ENCODE measurements at places on chromosomes 16 and 17.

- no peak for DNase-seq
These were observed 66.4 kb upstream of the SMIM36 start for GRCh38 chr17:55577687-55578086.

DNA sequence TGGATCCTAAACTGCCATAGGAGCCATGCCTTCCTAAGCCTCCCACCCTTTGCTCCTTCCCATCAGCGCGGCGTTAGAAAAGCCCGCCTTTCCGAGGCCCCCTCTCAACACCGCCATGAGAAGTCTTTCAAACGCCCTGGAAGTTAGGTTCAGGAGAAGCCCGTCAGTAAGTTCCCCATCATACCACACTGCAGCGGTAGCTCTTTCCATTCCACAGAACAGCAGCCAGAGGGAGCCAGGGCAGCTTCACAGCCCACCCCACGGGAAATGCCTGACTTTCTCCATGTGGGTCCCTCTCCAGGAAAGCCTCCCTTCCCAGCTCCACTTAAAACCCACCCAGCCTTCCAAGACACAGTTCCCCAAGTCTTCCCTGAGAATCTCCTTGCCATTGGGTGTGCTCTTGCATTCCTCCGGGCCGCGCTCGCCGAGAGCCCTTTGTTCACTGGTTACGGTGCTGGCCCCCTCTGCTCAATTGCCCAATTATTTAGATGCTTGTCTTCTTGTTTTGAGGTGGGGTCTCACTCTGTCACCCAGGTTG is 28.7 kb downstream of the KIAA0513 start:
- DNase-seq, result peak; percentile 76

DNA sequence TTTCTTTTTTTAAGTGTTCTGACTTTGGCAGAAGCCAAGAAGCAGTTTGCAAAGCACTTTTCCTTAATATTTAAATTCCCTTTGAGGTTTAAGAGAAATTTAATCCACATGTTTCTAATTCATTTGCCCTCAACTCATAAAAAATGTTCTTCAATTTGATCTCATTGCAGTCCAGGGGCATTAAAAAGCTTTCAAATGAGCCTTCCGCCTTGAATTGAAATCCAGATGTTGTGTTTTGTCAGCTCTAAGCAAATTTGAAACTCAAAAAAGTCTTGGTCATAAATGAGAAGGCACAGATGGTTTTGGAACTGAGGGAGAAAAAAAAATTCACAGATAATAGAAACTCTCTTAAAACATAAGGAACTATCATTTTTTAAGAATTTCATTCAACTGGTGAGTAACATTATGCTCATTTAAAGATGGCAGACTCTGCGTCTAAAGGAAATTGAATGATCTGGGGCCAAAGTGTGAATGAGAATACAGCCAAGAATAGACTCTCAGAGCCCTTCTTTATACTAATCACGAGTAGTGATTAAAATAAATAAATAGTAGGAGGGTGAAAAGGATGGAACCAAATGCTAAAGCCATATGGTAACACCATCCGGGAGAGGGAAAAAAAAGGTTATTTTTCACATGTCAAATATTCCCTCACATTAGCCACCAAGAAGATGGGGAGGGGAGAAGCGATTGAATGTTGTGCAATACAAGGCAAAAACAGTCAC is 1304.7 kb downstream of the CDH8 start:
- DNase-seq, result peak; percentile 14

GRCh38 chr17:82586576-82587233 is 61.5 kb downstream of the WDR45B start:
- no peak for DNase-seq

DNA sequence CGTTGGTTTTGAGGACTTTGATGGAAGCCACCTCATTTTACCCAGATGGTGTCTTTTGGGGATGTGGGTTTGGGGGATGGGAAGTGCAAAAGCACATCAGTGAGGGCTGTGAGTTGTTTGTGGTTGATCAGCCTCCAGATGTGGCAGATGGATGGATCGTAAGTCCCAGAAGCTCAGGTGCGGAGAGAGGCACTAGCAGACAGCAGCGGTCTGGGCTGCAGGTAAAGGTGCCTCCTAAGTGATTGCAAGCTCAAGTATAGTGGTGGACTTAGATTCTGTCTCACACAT is 18.0 kb downstream of the HS3ST3B1 start:
- DNase-seq, result no peak

DNA sequence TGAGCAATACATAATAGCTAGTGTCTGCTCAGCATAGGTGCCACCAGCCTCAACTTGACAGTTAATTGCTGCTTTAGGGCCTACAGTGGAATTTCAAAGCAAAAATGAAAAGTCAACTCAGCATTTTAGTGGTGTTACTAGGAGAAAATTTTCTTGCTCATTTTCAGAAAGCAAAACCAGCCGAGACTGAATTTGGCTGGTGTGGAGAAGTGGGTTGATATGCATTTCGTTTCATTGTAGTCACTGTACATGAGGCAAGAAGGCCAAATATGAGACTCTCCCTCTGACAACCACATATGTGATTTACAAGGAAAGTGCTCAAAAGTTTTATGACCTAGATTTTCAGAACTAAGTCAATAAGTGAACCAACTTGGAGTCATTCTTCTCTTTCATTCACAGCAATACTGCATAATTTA is 54.0 kb downstream of the DUSP14 start:
- DNase-seq, result no peak

DNA sequence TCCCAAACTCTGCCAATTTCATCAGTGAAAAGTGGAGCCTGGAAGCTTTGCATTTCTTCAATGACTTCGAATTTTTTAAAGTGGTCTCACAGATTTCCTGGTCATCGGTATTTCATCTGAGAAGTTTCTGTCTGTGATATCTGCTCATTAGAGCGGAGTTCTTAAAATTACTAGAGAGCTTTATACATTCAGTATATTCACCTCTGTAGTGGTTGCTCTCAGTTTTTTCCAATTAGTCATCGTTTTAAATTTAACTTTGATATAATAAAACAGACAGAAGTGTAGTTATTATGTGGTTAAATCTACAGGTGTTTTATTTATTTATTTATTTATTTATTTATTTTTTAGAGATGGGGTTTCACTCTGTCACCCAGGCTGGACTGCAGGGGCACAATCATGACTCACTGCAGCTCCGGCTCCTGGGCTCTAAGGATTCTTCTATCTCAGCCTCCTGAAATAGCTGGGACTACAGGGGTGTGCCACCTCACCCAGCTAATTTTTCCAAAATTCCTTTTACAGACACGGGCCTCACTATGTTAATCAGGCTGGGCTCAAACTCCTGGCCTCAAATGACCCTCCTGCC is 16.0 kb downstream of the ARHGAP17 start:
- DNase-seq, result no peak

GRCh38 chr17:14302431-14303099 is 1.7 kb downstream of the HS3ST3B1 start:
- DNase-seq, result peak; percentile 72

DNA sequence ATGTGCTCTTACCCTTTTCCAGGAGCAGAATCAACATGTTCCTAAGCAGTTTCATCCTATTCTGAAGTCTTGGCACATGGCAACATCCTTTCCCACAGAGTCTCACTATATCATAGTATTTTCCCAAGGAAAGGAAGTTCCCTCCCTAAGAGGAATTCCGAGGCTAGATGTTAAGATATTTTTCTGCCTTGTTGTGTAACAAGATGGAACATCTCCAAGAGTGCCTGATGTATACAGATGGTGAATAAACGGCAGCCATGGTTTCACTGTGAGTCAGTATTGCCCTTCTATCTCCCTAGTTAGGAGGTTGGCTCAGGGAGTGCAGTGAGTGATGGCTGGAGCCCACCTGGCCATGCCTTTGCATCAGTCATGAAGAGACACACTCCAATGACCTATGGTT is 48.2 kb downstream of the SPACA3 start:
- no peak for DNase-seq

GRCh38 chr16:3091551-3091950 is 7.5 kb downstream of the ZSCAN10 start:
- DNase-seq, result no peak

- no peak for DNase-seq
These were observed 1047.2 kb downstream of the CDH11 start for GRCh38 chr16:64074706-64075105.

GRCh38 chr16:20704281-20704680 is 6.8 kb upstream of the ACSM1 start:
- DNase-seq, result no peak

DNA sequence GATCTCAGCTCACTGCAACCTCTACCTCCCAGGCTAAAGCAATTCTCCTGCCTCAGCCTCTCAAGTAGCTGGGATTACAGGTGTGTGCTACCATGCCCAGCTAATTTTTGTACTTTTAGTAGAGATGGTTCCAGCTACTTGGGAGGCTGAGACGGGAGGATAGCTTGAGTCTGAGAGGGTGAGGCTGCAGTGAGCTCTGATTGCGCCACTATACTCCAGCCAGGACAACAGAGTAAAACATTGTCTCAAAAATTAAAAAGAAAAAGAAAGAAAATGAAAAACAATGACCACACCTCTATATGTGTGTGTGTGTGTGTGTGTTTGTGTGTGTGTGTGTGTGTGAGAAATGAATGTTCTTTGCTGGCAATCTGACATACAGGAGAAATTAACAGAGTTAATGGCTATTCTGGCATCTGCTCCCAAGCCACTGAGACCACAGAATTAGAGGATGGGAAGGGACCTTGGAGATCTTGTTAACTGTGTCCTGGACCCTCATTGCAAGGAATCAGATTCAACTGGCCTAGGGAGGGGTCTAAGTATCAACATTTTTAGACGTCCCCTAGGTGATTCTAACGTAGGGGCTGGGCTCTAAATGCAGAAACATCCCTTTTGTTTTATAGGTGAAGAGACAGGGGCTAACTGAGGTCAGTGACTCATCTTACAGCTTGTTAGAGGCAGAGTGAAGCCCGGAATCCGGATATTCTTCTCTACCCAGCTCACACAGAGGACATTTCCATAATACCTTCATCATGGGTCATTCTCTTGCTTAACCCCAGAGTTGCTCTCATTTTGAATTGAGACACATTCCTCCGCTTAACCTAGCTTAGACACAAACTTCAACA is 16.4 kb upstream of the MARCHF10 start:
- no peak for DNase-seq

DNA sequence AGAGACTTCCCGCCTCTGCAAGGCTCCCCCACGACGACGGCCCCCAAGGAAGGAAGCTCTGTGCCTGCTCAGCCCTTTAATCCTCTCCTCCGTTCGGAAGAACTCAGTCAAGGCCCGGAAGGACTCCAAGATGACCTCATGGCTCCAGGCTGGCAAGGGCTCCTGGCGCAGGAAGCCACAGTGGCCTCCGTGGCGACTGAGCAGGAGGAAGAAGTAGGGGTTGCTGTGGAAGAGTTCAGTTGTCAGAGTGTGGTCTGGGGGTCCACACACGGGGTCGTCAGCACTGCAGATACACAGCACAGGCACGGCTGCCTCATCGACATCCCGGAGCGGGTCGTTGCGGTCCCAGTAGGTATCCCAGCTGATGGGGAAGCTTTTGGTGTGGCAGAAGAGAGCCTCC is 4.2 kb downstream of the ABHD15 start:
- DNase-seq, result no peak

DNA sequence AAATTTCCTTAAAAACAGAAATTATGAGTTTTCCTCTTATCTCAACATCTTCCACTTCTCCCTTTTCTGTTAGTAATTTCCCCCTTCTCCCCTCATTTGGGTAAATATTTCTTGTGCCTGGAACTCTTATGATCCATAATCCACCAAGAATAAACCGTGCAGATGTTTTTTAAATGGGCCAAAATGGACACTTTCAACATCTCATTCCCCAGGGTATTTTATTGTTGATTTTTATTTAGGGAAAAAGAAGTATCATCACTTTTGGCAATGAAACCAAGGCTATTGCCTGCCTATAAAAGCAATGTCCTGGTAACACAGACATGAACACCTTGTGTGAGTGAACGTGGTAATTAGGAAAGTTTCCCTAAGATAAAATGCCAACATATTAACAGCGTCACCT is 54.6 kb downstream of the IRX6 start:
- DNase-seq, result no peak

- DNase-seq, result no peak
These were observed 44.1 kb upstream of the SLC38A10 start for GRCh38 chr17:81339191-81339533.

GRCh38 chr17:44820631-44821212 is 9.4 kb downstream of the GJC1 start:
- DNase-seq, result no peak

DNA sequence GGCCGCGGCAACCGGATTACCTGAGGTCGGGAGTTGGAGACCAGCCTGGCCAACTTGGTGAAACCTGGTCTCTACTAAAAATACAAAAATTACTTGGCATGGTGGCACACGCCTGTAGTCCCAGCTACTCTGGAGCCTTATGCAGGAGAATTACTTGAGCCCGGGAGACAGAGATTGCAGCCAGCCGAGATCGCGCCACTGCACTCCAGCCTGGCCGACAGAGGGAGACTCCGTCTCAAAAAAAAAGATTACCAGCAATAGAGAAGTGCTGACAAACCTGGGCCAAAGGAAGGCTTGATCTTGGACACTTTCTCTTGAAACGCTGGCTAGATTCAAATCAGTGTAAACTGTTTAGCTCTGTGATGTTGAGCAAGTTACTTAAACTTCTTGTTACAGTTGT is 4.3 kb downstream of the MT1H start:
- peak; percentile 35 for DNase-seq

DNA sequence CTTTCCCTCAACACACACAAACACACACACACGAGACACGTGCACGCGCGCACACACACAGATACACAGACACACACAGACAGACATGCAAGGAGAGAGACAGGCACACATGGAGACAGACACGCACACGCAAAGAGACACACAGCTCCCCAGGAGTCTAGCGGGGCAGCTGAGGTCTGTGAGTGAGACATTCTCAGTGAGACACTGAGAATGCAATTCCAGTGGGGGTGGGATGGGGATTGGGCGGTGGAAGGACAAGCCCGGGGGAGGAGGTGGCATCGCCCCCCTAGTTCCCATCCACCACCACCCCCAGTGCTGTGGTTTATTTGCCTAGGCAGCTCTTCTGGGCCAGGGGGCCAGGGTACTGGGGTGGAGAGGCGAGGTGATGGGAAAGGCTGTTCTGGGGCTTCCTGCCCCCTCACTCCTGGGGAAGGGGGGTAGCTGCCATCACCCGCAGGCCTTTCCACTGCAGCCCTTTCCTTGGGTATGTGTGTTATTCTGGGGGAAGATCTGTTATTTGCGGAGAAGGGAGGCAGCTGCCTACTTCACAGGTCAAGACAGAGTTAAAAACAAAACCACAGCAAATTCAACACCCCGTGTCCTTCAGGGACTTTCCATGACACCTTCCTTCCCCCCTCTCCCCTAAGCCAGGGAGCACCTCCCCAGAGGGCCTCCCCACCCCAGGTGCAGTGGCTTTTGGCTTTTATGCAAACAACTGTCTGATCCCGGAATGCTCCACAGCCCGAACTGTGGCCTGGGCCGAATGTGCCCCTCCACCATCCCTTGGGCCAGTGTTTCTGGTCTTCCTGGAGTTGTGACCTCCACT is 18.0 kb downstream of the GRB7 start:
- no peak for DNase-seq

GRCh38 chr17:39015546-39015935 is 48.3 kb upstream of the FBXO47 start:
- DNase-seq, result no peak
